ENCODE measurements at places on chromosomes 5 and 9.

GRCh38 chr9:33225319-33226147 lies 14.4 kb upstream of the SPINK4 start:
- DNase-seq: peak; percentile 70

DNA sequence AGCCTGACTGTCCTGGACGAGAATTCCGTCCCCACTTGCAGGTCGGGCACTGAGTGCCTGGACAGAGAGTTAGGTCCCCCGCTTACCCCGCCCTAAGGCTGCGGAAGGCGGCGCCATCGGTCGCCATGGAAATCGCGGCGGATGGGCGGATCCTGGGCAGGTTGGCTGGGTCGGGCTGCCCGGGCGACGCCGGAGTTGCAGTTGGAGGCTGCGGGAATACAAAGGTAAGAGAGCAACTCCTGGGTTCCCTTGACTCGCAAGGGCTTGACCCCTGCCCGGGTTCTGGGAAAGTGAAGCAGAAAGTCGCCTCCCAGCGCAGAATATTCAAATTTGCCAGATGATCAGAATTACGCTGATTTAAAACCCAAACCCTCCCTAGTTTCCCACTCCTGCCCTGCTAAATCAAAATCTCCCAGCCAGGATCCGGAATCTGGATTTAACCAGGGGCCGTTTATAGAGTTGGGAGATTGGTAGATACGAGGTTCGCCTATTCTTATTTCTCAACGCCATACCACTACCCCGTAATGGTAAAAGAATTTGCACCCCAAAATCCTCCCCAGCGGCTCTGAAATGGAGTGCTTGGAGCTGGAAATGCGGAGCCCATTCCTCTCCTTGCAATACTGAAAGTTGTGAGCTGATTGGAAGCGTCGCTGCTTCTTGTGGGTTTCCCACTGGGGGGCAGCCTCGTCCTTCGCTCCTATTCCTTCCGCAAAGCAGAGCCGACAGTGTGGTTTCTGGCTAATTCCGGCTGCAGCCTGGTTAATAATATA lies 156.4 kb upstream of the RASEF start:
- DNase-seq: peak; percentile 64

GRCh38 chr9:73076970-73077369 lies 74.7 kb upstream of the ANXA1 start:
- peak; percentile 17 for DNase-seq

DNA sequence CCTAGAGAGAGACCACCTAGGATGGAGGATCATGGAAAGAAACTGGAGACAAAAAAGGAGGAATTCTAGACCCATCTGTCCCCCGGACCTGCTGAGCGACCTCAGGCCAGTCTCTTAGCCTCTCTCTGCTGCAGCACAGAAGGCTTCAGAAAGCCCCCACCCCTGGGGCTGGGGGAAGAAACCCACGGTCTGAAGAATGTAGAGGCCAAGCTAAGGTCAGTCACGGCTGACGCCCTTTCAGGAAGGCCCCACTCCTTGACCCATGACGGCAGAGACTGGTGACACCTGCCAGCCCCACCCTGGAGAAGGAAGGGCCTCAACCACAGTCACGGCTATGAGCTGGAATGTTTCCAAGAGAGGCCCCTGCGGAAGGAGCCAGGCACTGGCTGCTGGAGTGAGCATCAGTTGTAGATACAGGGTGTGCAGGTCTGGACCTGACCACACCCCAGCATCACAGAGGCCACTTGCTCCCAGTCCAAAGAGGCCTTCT lies 120.5 kb upstream of the BOD1 start:
- DNase-seq: no peak

DNA sequence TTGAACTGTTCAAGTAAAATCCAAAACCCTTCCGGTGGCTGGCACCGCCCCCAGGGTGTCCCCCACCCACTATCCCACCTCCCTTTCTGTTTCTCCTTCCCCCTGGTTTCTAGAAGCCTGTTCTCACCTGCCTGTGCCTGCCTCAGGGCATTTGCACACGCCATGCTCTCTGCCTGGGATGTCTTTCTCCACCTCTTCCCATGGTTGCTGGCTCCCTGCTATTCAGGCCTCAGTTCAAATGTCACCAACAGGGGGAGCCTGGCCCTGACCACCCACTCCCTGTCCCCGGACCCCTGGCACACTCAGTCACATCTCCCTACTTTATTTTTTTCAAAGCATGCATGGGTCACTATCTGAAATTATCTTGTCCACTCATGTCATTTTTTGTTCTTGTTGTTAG lies 39.9 kb upstream of the EEIG1 start:
- no peak for DNase-seq

GRCh38 chr5:153860195-153860886 lies 178.4 kb downstream of the FAM114A2 start:
- no peak for DNase-seq

GRCh38 chr5:124056326-124056990 lies 544.5 kb downstream of the CSNK1G3 start:
- DNase-seq: no peak

GRCh38 chr5:13081116-13081515 lies 863.4 kb downstream of the DNAH5 start:
- DNase-seq: no peak

- DNase-seq: peak; percentile 87
Observed at GRCh38 chr9:613771-614347, 227.6 kb upstream of the DMRT1 start.

GRCh38 chr5:59099270-59099994 lies 516.6 kb downstream of the RAB3C start:
- DNase-seq: peak; percentile 99

DNA sequence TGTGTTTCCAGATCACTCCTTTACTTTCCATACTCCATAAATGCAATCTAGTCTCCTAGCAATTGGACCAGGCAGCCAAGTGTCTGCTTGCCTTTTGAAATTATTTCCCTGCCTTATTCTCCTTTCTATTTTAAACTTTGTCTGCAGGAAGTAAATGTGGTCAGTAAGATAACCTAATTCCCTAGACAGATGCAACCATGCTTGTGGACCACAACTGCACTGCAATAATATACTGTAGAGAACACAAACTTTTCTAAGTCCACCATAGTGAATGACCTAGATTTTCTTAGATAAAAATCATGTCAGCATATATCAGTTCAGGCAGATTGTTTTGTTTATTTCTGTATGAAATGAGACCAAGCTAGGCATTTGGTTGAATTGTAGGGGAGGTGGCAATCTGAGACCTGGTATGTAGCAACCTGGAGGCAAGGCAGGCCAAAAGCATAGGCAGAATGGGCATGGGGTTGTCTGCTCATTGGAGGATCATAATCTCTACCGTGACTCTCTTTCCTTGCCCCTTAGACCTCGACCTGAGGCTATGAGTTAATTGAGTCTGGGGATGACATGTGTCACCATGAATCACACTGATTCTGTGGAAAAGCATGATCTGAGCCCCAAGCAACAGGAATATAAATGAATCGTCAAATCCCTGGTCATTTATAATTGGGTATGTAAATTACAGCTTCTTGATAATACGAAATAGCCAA lies 20.7 kb downstream of the ACTL7B start:
- peak; percentile 27 for DNase-seq

- DNase-seq: no peak
Observed at GRCh38 chr5:106154280-106154716, 1516.4 kb downstream of the EFNA5 start.

DNA sequence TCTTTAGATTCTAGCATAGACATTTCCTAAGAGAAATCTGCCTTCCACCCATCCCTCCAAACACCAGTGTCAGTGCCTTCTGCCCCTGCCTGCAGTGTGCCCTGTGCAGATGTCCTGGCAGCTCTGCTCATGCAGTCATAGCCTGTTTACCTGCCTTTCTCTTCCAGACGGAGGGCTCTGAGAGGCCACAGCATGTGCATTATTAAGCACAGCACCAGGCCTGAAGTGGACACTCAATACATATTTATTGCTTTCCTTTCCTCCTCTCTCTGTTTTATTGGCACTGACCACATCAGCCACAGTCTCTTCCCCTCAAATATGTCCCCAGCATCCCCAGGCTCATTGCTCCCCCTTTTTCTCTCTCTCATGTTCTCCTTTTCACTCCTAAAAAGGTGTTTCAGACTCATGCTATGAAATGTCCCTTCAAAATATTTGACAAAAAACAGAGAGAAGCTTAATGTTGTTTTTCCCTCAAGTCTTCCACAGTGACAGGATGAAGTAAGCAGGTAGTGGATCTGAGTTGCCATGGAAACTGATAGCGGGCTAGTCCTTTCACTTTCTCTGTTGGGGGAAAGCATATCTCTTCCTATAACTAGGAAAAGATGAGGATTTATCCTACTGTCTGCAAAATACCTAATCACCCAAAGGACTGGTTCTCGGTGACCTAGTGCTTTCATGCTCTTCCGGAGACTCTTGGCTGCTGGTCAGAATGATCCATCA lies 100.9 kb downstream of the ATP10B start:
- DNase-seq: no peak

GRCh38 chr5:17735761-17736160 lies 101.5 kb downstream of the TAF11L14 start:
- no peak for DNase-seq

DNA sequence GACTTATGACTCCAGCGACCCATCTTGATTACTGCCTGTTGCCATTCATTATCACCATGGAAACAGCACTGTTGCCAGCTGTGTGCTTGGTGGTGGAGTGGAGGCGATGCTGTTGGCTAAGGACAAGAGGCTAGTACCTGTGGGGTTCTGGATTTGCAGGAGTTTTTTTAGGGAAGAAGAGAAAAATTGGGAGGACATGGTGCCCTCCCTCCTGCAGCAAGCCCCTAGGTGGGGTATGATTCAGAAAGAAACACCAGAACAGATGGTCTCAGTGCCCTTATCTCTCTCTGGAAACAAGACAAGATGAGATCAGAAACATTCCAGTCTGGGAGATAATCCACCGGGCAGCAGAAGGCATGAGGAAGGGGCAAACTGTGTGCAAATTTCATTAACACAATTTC lies 87.8 kb upstream of the TLR4 start:
- DNase-seq: no peak

DNA sequence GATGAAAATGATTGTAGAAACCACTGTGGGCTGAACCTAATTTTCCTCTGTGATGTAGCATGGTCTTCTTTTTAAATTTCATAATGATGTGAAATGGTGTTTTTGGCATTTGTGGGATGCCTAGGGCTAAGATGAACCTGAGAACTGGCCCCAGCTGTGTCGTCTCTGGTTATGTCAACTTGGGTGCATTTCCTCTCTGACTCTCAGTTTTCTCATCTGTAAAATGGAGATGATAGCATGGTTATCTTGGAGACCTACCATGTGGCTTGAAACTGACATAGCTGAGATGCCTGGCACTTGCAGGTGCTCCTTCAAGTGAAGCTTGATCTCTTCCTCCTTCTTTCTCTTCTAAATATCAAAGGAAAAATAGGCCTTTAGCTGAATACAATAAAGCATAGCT lies 77.8 kb downstream of the BOD1 start:
- DNase-seq: no peak

GRCh38 chr5:188488-189481 lies 2.5 kb upstream of the LRRC14B start:
- peak; percentile 76 for DNase-seq

- no peak for DNase-seq
Observed at GRCh38 chr5:94540856-94541494, 77.4 kb downstream of the KIAA0825 start.

DNA sequence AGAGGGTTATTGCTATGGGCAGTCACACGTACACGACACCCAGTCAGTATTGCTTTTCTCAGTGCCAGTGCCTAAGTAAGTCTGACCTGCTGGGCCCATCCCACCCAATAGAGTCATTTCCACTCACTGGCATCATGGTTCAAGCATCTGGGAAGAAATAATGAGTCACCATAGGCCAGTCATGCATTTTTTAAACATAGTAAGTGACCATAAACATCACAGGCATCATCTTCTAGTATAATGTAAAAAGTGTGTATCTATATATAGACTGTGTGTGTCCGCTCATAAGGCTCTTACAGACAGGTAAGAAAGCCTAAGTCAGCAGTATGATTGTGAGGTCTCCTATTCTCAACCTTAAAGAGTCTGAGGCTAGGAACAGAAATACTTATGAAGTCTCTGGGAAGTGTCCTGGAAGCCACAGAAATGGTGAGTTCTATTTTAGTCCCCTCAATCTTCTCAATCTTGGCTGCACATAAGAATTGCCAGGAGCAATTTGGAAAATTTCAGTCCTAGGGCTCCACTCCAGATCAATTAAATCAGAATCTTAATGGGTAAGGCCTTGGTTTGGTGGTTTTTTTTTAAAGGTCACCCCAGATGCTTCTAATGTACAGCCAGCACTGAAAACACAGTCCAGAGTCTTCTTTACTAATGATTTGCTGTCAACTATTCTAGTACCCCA lies 65.2 kb downstream of the ZNF366 start:
- DNase-seq: peak; percentile 94

DNA sequence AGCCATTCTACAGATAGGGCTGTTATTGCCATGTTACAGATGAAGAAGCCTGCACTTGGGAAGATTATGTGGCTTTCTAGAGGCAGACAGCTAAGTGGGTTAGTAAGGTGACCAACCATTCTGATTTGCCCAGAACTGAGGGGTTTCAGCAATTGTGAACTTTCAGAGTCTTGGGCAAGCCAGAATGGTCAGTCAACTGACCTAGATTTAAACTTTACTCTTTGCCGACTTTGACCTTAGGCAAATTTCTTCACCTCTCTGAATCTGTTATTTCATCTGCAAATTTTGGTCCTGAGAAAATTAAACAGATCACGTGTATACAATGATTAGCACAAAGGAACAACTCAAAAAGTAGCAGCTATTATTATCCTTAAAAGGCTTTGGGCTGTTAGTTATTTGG lies 20.4 kb upstream of the TNFSF8 start:
- DNase-seq: no peak

DNA sequence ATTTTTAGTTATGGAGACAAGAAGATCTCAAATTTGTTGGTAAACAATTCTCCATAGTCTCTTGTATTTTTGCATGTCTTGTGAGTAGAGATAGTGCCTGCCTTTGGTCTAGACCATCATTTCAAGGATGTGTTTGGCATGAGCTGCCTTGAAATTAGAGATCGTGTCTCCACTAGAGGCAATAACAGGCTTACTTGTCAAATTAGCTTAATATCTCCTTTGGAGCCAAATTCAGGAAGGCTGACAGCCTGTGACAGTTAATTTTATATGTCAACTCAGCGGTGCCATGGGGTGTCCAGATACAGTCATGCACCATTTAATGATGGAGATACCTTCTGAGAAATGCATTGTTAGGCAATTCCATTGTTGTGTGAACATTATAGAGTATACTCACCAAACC lies 24.8 kb upstream of the PRDM9 start:
- DNase-seq: no peak

GRCh38 chr9:100774962-100775361 lies 197.1 kb downstream of the CAVIN4 start:
- no peak for DNase-seq

GRCh38 chr9:76894198-76894597 lies 11.7 kb downstream of the PRUNE2 start:
- DNase-seq: no peak

- DNase-seq: peak; percentile 34
Observed at GRCh38 chr5:19240170-19240569, 747.8 kb downstream of the CDH18 start.

- DNase-seq: no peak
Observed at GRCh38 chr9:80491086-80491696, 919.4 kb downstream of the TLE4 start.

DNA sequence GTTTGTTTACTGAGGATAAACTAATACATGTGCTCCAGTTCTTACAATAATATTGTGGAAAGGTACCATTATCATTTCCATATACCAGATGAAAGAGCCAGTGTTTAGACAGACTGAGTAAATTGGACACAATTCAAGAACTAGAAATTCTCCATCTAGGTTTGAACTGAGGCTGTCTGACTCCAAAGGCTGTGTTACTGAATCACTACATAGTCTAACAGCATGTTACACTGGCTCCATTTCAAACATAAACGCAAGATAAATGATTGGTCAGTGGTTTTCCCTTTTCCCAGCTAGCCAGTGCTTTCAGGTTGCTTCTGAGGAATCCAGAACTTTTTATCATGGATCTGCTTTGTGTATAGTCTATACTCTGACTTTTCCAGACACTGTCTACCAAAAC lies 8.1 kb downstream of the SPDL1 start:
- DNase-seq: peak; percentile 61
